ENCODE measurements at places on chromosomes 7 and 10. TPM values are rescaled to one million over a fixed set of nuclear protein-coding genes. Genes with fewer than 3 reads are reported as not detected.
A peak's percentile ranks its signal among the peaks of the same experiment; 100 is the strongest.

DNA sequence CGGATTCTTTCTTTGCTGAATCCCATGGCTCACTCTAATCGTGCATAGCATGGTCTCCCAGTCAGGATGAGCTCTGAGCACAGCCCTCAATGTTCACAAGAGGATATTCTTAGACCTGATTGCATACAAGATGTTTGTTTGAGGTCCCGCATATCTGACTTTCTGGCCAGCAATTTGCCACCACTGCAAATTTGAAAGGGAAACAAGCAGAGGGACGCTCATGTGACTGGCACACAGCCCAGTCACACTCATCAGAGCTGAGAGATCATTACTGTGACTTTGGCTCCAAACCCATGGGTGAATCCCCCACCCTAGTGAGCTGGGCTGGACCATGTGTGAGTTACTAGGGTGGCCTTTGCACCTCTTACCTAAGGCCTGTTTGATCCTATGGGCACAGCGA lies 9.9 kb downstream of the TAS2R41 start:
- DNase-seq: peak; percentile 67

DNA sequence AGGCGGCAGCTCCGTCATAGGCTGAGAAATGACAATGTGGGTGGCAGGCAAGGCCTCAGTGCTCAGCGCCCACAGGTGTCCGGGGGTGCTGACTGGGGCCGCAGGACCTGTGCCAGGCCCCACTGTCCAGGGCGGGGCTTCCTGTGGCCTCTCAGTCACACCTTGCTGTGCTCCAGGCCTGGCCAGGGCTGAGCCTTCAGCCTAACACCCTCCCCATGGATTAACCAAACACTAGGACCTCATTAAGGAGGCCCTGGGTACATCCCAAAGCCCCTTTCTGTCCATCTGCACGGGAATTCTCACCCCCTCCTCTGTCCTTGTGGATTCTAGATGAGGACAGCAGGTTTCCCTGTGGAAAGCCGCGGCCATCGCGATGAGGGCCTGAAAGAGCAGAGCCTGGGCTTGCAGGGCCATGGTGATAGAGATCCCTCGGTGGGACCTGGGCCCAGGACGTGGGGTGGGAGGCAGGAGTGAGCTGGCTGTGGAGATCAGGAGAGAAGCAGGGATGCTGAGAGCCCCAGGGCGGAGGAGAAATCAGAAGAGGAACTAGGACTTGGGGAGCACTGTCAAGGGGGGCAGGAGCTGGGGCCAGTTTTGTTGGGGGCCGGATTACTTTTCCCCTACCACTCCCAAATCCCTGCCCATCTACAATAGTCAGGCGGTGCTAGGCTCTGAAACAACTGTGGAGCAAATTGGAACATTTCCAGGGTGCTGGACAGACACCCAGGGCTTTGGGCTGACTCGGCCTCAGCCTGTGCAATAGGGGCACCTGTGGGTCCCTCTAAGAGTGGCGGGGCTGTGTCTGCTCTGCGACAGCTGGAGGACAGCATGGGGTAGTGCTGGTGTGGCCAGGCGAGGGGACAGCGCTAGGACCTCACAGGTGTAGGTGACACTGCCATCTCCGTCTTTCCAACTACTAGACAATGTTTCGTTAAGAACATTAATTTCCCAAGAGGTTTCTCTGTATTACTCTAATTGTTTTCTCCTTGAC lies 23.3 kb upstream of the MNX1 start:
- peak; percentile 40 for DNase-seq

GRCh38 chr10:111990734-111991133 lies 192.8 kb downstream of the GPAM start:
- DNase-seq: no peak

GRCh38 chr10:131452926-131453720 lies 141.6 kb upstream of the TCERG1L start:
- peak; percentile 63 for DNase-seq

CYP2W1 gene
- total RNA-seq: not detected

DNA sequence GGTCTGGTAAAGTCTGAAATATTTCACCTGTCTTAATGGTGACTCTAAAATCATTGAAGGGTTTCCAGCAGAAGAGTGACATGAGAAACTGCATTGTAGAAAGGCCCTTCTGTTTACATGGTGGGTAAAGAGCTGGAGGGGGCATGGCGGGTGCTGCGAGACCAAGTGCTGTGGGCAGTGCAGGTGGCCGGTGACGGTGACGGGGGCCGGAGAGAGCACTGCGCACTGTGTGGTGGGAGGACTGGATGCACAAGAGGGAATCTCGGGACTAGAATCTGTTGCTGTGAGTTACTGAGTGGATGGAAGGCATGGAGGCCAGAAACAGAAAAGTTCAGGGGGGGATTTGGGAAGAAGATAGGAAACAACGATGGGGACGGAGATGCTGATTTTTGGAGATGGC lies 218.7 kb downstream of the USP6NL start:
- DNase-seq: no peak

CNPY4 gene
- total RNA-seq: 9.8 TPM

- DNase-seq: no peak
Observed at GRCh38 chr10:52440612-52441285, 126.7 kb downstream of the DKK1 start.

PDE6C gene
- not detected for total RNA-seq

PNPLA8 gene
- 27.4 TPM for total RNA-seq

- DNase-seq: no peak
Observed at GRCh38 chr10:67175354-67175753, 249.5 kb downstream of the LRRTM3 start.

GRCh38 chr7:54839575-54840213 lies 80.7 kb upstream of the SEC61G start:
- peak; percentile 86 for DNase-seq

SLC29A4 gene
- total RNA-seq: 0.98 TPM

GRCh38 chr10:105950410-105950809 lies 1214.1 kb downstream of the SORCS1 start:
- no peak for DNase-seq

DNA sequence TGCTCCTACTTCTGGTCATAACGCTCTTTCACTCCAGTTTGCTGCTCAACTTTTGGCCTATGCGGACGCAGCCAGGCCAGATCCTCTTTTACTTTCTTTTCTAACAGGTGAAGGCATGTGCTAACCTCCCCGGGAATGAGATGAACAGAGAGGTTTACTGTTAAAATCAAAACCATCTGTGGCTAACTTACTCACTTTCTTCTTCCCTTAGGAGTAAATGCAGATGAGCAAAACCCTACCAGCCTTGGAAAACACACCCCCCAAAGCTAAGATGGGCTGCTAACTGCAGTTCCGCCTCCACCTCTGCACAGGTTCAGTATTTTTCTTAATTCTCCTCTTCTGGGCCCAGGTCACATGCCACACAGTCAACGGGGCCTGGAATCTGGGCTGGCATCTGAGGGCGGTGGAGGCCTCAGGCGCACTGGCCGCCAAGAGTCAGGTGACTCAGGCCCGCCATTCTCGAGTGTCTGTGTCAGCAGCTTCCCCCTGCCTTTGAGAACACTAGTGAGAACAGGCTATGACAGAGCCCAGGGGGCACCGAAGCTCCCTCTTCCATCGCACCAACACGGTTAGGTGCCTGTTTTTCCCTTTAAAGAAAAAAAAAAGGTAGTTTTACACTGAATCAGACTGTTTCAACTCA lies 11.1 kb downstream of the FAM53B start:
- peak; percentile 84 for DNase-seq

GRCh38 chr10:21991785-21992184 lies 11.7 kb downstream of the DNAJC1 start:
- DNase-seq: no peak

GRCh38 chr7:131538071-131538812 lies 18.2 kb downstream of the PODXL start:
- peak; percentile 42 for DNase-seq

- no peak for DNase-seq
Observed at GRCh38 chr10:43135656-43136055, 2.6 kb upstream of the CSGALNACT2 start.

- no peak for DNase-seq
Observed at GRCh38 chr7:20785157-20786048, 1.3 kb downstream of the SP8 start.

- no peak for DNase-seq
Observed at GRCh38 chr7:16299853-16300252, 121.5 kb downstream of the CRPPA start.

- DNase-seq: no peak
Observed at GRCh38 chr10:70499836-70500167, 21.2 kb downstream of the PALD1 start.

DNA sequence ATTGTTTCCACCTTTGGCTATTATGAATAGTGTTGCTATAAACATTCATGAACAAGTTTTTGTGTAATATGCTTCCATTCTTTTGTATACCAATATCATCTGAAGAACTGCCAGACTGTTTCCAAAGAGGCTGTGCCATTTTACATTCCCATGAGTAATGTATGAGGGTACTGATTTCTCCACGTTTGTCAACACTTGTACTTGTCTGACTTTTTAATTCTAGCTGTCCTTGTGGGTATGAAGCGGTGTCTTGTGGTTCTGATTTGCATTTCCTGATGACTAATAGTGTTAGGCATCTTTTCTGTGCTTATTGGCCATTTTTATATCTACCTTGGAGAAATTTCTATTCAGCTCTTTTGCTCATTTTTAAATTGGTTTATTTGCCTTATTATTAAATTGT lies 52.8 kb downstream of the LSMEM1 start:
- DNase-seq: no peak

DNA sequence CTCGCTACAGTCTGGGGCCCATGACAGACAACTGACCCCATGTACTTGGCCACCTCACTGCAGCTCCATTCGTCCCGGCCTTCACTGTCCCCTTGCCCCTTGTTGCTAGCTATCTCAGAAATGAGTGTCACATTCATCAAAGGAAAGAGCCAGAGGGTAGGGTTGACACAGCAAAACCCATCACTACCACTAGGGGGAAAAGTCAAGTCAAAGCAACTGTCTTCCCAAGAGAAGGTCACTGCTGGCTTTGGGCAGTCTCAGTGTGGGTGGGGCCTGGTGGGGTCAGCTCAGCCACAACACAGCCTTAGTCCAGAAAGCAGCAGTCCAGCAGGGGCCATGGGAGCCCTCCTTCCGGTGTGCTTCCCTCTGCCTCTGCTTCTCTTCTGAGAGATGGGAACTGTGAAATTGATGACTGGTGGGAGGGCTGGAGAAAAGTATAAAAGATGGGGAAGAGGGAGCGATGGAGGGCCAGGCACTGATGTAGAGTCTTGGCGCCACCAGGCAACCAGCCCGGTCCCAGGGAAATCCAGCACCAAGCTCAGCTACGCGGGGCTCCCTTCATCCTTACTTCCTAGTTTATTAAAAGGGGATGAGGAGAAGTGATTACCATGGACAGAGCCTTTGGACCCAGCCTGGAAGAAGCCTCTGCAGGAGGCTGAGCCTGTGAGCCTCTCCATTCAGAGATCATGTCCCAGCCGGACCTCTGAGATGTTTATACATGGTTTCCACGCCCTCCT lies 58.0 kb downstream of the PLXNA4 start:
- no peak for DNase-seq

GRCh38 chr10:28924717-28925116 lies 247.4 kb downstream of the BAMBI start:
- DNase-seq: no peak

GPR15LG gene
- total RNA-seq: not detected

ADAMTS14 gene
- total RNA-seq: 0.55 TPM

DNA sequence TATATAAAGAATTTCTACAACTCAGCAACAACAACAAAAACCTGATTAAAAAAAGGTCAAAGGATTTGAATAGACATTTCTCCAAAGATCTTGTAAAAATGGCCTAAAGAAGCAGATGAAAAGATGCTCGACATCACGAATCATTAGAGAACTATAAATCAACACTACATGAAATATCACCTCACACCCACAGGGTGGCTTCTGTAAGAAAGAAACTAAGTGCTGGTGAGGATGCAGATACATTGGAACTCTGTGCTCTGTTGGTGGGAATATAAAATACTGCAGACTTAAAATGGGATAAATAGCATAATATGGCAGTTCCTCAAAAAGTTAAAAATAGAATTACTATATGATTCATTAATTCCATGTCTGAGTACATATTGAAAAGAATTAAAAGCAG lies 38.3 kb upstream of the CDCA7L start:
- DNase-seq: no peak

HGF gene
- total RNA-seq: 26.5 TPM

NME8 gene
- total RNA-seq: 2.1 TPM

GRCh38 chr7:105229641-105230040 lies 159.1 kb downstream of the SRPK2 start:
- DNase-seq: no peak

GRCh38 chr7:158129037-158130022 lies 458.3 kb downstream of the PTPRN2 start:
- peak; percentile 7 for DNase-seq

LIPM gene
- total RNA-seq: not detected

STEAP1B gene
- 2.5 TPM for total RNA-seq

DNA sequence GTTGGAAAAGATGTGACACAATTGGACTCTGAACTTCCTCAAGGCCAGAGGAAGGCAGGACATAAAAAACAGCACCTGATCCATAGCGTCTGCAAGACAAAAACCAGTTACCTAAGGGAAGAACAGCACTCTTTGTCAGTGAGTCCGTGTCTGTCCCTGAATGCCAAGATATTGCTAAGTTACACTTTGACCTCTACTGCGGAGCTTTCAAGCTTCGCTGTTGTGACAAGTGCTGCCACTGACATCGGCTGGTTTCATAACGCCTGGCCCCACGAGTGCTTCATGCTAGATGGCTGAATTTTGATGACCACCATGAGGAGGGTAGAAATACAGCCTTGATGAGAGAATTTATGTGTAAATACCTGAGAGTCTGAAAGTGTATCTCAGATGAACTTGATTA lies 49.7 kb upstream of the JAZF1 start:
- no peak for DNase-seq

GRCh38 chr7:122161628-122162027 lies 17.6 kb upstream of the AASS start:
- DNase-seq: no peak

GATA3 gene
- total RNA-seq: 3.2 TPM

- no peak for DNase-seq
Observed at GRCh38 chr10:36141856-36142560, 499.9 kb upstream of the FZD8 start.

GRCh38 chr7:30837581-30837980 lies 66.4 kb downstream of the MINDY4 start:
- no peak for DNase-seq

HOXA1 gene
- 0.75 TPM for total RNA-seq

DNA sequence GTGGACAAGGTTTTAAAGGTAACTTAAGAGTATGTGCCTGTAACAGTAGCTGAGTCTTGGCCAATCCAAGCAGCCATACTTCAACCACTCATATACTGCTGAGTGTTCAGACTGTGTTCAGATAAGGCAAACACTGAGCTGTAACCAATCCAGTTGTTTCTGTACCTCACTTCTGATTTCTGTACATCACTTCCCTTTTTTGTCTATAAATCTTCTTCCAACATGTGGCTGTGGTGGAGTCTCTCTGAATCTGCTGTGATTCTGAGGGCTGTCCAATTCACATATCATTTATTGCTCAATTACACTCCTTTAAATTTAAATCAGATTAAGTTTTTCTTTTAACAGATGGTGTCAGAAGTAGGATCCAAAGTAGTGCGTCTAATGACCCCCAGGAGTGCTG lies 149.5 kb upstream of the PHF14 start:
- no peak for DNase-seq

FAM180A gene
- 6.8 TPM for total RNA-seq

CCL24 gene
- 4.8 TPM for total RNA-seq

- DNase-seq: no peak
Observed at GRCh38 chr10:78508955-78509748, 475.5 kb downstream of the RPS24 start.

Data from upper lobe of right lung (tissue), 1 donor.